Ovary (tissue), 10 donors: ENCODE measurements at places on chromosomes 7 and 10.

- DNase-seq: no peak
Observed at GRCh38 chr10:114801411-114801813, 20.2 kb upstream of the FHIP2A start.

DNA sequence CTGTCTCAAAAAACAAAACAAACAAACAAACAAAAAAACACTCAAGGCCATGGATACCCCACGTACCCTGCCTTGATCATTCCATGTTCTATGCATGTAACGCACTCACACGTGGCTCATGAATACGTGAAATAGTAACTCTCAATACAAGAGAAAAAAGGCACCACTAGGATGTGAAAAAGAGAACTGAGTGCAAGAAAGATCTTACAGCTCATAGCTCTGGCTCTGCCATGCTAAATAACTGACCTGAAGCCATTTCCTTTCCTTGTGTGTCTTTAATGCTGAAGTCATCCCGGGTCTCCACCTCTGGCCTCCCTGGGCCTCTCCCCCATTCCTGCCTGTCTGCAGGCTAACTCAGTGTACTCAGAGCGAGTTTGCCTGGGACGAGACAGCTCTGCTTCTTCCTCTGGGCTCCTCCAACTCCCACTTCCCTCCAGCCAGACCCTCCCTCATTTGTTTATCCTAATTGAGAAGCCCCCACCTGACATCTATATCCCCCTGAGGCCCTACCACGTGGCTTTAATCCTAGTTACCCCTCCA, 117.3 kb downstream of the PRPF18 start:
- no peak for DNase-seq

DNA sequence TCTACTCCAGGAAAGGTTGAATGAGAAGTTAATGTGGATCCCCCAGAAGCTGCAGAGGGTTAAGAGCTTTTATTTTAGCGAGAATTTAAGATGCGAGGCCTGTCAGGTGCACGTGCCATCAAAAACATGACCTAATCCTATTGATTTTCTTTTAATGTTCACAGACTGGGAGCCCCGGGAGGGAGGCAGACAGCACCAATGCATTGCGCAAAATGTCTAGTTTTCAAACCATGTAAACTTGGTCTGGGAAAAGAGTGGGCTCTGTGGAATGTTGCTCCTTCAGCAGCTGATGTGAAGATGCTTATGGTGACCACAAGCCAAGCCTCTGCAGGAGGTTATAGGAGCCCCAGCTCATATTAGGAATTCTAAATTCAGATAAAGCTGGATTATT, 172.0 kb upstream of the ITGB1 start:
- no peak for DNase-seq

DNA sequence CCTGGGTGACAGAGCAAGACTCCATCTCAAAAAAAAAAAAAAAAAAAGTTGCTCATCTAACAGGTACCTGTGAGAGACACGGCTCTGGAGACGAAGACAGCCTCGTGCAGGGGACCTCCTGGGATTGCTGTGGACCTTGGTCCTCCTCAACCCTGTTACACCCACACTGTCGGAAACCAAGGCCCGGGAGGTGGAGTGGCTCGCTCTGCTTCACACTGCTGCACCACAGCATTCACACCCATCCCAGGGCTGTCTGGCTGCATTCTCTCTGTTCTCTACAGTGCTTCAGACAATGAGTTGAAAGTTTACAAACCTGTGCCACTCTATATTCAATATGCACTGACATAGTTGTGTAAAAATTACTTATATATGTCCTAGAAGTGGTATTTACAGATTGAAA, 101.0 kb upstream of the TNS3 start:
- DNase-seq: no peak

DNA sequence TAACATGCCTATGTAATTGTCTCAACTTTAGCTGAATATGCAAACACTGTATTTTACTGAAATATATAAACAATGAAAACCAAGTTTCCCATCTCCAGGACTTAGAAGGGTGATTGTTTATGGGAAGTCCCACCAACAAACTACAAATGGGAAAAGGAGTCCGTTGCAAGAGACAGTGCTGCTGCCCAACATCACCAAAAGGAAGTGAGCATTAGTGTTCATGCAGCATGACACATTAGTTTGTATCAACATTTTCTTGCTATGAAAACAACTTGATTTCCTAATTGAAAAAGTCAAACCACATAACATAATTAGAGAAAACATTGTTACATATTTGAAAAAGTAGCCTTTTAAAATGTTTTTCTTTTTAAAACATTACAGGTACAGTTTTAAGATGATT, 138.5 kb downstream of the ZNF438 start:
- DNase-seq: no peak

DNA sequence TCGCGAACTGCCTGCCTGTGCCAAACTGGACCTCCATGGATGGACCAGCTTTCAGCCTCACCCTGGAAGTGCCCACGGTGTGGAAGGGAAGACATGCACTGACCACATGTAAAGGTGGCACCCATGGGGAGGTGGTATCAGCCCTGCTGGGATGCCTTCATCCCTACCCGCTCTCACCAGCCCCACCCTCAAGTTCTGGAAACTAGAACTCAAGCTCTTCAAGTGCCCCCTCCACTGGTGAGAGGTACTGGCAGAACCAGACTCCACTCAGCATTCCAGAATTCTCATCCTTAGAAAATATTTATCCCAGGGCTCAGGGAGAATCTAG, 5.9 kb downstream of the ZNF488 start:
- DNase-seq: no peak

GRCh38 chr7:92813390-92814024, 22.9 kb downstream of the CDK6 start:
- DNase-seq: no peak

- no peak for DNase-seq
Observed at GRCh38 chr10:106711313-106711906, 453.1 kb downstream of the SORCS1 start.

GRCh38 chr7:97982647-97983046, 7.3 kb downstream of the OCM2 start:
- no peak for DNase-seq

DNA sequence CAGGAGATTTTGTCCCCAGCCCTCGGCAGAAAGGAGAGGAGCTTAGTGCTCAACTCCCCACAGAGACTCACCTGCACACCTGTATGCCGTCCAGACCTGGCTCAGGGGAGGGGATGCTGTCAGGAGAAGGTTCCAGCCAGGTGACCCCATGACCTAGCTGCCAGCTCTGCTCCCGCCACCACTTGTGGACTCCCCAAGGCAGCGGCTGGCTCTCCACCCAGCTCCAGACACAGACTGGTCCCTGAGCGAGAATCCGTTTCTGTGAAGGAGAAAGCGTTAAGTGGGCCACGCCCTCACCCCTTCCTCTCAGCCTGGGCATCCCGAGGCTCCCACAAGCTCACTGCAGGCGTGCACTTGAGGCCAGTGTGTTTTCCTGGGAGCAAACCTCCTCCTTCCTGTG, 76.4 kb downstream of the RGS10 start:
- DNase-seq: no peak

GRCh38 chr7:152674860-152675758, 832 bp downstream of the XRCC2 start:
- no peak for DNase-seq

DNA sequence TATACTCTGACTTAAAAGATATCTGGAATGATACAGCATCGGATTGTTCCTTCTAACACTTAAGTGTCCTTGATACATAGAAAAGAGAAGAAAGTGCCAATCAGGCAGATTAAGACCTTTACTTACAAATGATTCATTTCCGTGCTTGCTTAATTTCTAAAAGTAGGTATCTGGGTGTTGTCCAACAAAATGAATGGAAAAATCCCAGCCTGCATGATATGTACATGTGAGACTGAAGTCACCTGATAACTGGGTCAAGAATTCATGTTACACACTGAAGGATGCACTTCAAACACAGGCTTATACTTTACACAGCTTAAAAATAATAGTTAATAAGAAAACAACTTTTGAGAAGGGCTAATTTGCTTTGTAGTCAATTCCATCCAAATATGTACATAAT, 25.2 kb upstream of the PLXDC2 start:
- no peak for DNase-seq

GRCh38 chr10:115167751-115168150, 74.6 kb downstream of the ATRNL1 start:
- no peak for DNase-seq

DNA sequence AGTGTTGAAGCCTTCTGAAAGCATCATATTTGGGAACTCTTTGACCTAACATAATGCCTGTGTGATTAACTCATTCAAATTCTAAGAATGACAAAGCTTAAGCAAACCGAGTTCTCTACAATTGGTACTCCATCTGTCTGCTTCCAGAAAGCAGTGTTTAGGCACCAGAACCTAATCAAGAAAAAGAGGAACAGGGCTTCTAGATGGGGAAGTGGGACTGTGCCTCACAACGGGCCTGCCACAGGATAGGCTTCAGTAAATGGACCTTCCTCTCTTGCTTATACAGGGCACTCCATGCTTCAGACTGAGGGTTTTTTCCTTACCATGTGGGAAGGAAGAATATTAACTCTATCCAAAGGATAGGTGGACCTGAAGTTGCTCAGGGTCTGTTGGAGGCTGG, 808.1 kb downstream of the XPNPEP1 start:
- no peak for DNase-seq

DNA sequence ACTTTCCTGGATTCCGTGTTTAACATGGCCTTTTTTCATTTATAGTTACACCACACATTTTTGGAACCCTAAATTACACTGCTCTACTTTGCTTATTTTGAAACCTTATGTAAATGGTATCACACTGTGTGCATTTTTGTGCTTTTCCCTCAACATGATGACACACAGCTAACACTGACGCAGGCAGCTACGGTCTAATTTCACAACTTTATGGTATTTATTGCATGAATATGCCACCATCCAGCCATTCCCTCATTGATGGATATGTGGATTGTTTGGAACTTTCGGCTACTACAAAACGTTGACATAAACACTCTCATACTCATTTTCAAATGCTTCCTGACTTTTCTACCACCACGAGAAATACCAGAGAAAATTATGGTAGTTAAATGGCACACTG, 6.9 kb downstream of the PAPOLB start:
- DNase-seq: no peak

DNA sequence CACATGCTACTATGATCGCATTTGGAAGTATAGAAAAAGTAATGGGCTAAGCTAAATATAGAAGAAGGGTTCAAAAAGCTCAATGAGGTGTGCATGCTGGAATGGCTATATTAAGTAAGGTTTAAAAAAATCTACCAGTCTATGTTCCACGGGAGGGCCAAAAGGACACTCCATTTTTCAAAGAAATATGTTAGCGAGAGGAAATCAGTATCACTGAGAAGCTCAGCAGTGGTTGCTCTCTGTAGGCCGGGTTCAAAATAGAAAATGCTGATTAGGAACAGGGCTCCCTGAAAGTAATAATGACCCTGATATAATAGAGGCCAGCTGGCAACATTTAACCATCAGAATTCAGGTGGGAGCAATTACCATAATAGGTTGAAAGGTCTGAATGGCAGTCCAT, 224.5 kb upstream of the SEMA3E start:
- no peak for DNase-seq

DNA sequence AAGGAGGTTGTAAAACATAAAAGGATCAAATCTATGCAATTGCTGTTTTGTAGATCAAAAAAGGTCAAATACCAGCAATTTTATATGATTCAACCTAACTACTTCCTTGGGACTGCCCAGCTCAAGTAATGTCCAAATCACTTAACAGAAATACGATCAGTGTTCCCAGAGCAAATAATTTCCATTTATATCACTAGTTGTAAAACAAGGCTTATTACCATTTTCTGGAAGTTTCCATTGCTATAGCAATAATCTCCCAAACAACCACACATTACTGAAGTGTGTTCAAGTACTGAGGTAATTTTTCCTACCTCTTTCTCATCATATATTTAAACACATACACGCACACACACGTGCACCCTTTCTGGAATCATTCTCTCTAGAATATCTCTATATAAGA, 123.3 kb downstream of the NRCAM start:
- DNase-seq: no peak

DNA sequence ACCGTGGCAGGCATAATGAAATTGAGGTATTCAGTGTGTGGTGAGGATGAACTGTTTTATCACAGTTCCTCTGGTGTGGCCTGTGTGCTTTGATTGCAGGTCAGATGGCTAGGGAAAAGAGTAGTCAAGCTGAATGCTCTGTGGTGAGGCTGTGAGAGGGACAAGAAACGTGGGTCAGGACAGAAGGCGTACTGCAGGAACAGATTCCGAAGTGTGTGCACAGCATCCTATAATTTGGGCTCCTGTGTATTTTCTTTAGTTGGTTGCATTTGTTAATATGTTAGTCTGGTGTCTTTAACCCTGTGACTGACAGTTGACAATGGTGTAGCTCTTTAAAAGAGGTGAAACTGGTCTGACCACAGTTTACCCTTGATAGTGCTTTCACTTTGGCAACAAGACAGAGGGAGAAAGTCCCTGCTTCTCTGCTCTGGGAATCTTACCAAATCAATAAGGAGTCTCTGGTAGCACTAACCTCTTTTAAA, 76.5 kb downstream of the AUTS2 start:
- DNase-seq: no peak

GRCh38 chr7:148327379-148327778, 263.2 kb upstream of the C7orf33 start:
- no peak for DNase-seq

DNA sequence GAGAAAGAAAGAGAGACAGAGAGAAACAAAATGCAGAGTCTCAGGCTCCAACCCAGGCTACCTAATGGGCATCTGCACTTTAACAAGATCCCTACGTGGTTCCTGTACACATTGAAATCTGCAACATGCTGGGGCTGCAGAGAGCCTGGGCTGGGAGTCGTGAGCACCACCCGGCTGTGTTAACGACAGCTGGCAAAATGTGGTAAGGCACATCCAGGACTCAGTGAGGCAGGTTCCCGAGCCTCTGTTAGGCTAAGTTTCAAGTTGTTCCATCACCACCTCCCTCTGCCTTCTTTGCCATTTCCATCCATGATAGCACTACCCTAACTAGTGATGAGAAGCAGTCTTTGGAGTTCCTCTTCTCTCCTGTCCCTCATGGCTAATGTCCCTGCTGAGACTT, 1.4 kb downstream of the AKR1B10 start:
- DNase-seq: no peak

GRCh38 chr10:82980321-82980720, 1105.3 kb downstream of the NRG3 start:
- no peak for DNase-seq

- no peak for DNase-seq
Observed at GRCh38 chr7:98559958-98560357, 57.1 kb upstream of the NPTX2 start.

GRCh38 chr10:77245953-77246352, 391.7 kb downstream of the KCNMA1 start:
- DNase-seq: no peak

GRCh38 chr7:52639126-52639525, 396.3 kb upstream of the POM121L12 start:
- DNase-seq: no peak

DNA sequence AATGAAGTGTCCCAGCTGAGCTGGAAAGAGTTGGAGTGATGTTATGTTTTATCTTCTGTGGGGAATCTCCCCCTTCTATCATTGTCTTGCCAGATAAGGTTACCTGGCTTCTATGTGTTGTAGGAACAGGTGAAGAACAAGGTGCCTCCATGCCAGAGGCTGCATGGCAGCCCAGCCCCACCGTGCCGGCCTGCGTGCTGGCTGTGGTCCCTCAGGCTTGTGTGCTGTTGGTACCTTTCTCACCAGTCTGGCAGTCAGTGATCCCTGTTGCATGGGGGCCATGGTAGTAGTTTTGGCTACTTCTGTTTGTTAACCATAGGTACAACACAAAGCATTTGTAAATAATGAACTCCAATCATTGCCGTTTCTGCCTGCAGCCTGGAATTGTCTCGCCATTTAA, 37.9 kb downstream of the CCM2 start:
- DNase-seq: no peak

- DNase-seq: no peak
Observed at GRCh38 chr7:26688936-26689506, 175.4 kb downstream of the SKAP2 start.

- DNase-seq: no peak
Observed at GRCh38 chr7:98698976-98699375, 81.9 kb downstream of the NPTX2 start.
